ENCODE measurements at places on chromosomes 16 and 17.

GRCh38 chr17:17502741-17503565 is 6.8 kb upstream of the RASD1 start:
- no peak for DNase-seq

DNA sequence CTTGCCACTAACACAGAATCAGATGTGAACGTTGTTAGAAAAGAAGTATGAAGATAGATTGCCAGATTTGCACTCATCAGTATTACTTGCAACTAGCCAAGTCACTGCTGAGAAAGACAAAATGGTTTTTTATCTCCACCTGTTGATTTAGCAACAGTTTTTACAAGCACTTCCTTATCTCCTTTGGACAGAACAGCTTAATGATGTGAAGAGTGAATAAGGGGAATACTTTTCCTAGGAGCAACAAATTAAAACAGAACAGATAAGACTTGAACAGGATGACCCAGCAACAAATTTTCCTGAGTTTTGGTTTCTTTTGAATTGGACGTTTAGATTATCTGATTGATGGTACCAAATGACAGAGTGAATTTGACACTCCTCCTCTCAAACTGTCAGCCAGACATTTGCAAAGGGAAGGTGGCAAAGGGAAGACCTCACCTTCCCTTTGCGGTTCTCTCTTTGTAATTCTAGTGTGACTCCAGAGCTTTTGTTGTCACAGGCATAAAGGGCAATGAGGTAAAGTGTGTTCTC is 130.6 kb downstream of the NLK start:
- no peak for DNase-seq

- no peak for DNase-seq
Measured at GRCh38 chr17:38741461-38741860, 6.7 kb downstream of the PCGF2 start.

- DNase-seq = no peak
Measured at GRCh38 chr17:44752953-44753861, 5.6 kb upstream of the ADAM11 start.

- DNase-seq = no peak
Measured at GRCh38 chr17:77408284-77408683, 267.5 kb downstream of the SEC14L1 start.

DNA sequence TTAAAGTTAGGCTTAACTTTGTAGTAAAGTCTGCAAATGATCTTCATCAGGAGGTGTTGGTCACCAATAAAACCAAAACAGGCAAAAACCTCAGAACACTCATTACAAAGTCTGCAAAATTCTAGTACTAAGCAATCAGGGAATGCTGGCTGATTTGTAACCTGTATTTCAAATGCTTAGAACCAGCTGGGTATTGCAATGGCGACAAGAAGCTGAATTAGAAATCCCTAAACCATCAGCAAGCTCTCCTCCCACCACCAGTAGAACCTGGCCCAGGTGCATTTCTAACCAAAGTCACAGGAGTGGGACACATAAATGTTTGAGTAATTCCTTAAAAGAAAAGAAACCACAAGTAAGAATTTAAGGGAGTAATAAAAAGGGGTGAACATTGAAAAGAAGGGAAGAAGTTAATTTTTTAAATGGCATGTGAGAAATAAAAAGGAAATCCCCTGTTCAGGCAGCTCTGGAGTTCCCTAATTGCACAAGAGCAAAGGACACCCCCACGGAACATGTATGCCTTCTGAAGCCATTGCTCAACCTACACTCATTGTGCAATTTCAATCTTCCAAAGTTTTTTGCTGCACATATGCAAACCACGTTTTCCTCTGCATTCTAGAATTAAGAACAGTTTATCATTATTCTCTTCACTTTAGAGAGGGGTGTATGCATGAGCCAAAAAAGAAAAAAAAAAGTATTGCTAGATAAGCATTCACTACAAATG is 102.9 kb downstream of the HIC1 start:
- no peak for DNase-seq

DNA sequence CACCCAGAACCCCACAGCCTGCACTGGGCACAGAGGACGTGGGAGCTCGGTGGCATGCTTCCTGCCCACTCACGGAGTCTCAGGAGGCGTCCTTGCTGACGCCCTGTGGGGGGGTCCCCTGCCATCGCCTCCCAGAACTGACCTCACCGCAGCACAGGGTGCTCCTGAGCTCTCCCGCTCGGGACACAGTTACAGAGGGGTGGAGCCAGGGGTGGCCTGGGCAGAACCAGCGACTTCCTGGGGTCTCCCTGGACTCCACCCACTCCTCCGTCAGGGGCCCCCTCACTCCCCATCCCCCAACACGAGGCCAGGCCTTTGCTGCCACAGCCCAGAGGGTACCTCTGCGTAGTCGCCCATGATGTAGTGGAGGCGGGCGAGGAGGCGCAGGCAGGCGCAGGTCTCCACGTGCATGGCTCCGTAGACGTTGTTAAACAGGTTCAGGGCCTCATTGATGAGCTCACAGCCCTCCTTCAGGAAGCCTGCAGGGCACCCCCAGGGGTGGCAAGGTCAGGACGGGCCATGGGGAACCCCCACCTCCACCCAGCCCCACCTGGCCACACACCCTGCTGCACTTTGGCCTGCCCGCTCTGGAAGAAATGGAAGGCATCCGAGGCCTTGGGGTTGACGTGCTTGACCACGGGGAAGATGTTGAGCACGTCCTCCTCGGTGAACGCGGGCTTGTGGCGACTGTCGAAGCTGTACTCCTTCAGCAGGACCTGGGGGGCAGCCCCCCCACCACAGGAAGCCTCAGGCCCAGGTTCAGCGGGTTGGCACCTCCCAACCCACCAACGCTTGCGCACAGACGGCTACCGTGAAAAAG is 17.8 kb downstream of the CLUH start:
- no peak for DNase-seq

DNA sequence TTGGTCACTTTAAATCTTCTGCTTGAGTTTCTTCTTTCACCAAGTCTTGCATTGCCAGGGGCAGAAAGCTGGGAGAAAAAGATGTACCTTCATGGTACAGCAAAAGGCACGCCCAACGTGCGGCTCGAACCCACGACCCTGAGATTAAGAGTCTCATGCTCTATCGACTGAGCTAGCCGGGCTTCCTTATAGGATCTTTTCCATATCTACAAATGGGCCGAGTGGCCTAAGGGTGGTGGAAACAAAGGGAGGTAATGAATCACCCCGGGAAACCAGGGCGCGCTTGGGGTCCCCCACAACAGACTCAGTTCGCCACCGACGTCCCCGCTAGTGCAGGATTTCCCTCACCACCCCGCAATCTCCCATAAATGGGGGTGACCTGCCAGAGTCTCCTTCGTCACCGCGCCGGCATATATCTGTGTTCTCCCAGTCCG is 7.5 kb upstream of the OR1F1 start:
- no peak for DNase-seq

GRCh38 chr16:74862743-74863244 is 88.2 kb upstream of the FA2H start:
- DNase-seq = peak; percentile 34

DNA sequence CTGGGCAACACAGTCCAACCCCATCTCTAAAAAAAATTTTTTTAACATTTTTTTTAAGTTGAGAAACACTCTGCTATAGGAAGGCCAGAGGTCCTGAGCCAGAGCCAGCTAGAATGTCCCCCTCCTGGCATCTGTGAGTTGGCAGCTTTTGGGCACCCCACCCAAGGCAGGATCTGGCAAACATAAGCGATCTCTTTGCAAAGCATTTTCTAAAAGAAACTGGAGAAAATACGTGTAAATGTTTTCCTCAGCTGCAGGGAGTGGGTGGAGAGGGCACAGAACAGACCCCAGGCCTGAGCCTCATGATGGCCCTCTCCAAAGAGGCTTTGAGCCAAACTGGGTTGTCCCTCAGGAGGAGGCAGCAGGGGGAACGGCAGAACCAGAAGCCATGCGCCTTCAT is 11.7 kb downstream of the CAVIN1 start:
- no peak for DNase-seq

GRCh38 chr17:73875346-73875745 is 231.1 kb upstream of the SDK2 start:
- DNase-seq = no peak

GRCh38 chr16:15885560-15886001 is 2.8 kb downstream of the CEP20 start:
- no peak for DNase-seq

DNA sequence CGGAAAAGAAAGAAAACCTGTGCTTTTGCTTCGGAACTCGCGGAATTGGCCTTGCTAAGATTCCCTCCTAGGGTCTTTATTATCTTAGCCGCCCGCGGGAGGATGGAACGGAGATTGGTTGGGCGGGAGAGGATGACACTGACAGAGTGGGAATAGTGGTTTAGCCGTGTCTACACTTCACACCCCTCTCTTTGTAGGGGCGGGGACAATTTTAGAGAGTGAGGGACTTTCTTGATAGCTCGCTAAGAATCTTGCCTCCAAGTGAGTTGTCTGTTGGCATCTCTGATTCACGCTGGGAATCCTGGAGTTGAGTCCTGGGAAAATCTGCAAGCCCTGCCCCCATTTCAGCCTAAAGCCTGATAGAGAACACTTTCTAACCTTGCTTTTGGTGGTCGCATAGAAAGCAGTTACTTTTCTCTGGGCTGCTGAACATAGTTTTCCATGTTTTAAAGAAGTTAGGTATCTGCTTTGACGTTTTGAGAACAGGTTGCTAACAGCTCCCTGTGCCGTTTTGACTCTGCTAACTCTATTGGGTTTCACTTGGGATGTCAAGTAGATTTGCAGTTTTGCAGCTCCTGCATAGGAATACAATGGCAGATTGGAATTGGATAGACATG is 697 bp downstream of the NOL11 start:
- DNase-seq = no peak

- no peak for DNase-seq
Measured at GRCh38 chr17:65047941-65048340, 8.6 kb downstream of the GNA13 start.

DNA sequence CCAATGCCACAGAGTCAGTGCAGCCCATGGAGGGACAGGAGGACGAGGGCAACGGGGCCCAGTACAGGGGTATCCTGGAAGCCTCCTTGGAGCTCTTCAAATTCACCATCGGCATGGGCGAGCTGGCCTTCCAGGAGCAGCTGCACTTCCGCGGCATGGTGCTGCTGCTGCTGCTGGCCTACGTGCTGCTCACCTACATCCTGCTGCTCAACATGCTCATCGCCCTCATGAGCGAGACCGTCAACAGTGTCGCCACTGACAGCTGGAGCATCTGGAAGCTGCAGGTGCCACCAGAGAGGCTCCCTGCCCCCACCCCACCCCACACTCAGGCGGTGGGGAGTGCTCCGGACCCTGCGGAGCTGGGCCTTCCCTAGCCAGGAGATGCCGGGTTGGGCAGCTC is 16.6 kb downstream of the TRPV2 start:
- no peak for DNase-seq

GRCh38 chr17:34406226-34406625 is 43.2 kb upstream of the CCL1 start:
- no peak for DNase-seq

GRCh38 chr16:71537643-71538042 is 11.4 kb downstream of the CHST4 start:
- peak; percentile 38 for DNase-seq

GRCh38 chr17:16306211-16306610 is 47.1 kb downstream of the CENPV start:
- DNase-seq = no peak

DNA sequence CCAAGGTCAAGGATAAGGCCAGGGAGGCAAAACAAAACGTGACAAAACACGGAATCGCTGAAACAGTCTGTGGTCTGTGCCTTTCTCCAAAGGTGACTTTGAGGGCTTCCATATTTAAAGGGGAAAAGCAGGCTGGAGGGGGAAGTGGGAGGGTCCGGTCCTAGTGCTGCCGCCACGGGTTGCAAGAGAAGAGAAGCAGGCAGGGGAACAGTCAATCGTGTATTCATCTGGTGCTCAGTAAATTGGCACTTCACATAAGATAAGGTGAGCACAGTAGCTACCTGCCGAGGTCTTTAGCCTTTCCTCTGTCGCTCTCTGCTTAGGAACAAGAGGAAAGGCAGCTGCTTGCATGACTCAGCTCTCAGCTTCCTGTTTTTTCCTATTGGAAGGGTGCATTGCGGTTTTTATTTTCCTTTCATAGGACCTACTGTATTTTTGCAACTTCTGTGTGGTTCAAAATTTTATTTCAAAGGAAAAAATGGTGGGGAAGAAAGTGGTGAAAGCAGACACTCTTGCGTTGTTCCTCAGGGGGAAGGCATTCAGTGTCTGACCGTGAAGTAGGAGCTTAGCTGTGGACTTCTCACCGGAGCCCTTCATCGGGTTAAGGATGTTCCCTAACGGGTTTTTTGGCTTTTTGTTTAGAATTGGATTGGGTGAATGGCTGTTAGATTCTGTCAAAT is 7.1 kb upstream of the LGALS3BP start:
- DNase-seq = no peak

DNA sequence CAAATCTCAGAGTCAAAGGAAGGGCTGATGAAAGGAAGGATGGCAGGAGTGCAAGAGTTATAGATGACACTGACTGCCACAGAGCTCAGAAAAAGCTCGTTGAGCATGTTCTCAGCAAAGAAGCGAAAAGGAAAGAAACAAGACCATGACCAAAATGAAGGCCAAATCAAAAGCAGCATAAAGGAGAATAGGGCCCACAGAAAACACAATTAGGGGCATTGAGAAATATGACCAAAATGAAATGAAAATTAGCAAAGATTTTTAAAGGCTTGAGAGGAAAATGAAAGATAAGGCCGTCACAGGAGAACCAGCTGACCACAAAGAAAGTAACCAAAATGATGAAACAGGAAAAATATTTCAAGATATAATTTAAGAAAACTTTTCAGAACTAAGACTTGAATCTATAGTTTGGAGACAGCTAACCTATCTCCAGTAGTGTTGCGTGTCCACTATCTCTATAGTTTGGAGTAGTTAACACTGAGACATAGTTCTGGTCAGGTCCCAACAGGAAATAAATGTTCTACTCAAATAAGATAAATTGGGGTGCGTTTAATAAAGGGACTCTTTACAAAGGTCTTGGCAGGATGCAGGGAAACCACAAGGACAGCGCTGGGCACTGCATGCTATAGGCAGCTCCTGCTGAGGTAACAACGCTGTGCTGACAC is 7.9 kb downstream of the PRSS54 start:
- DNase-seq = no peak

DNA sequence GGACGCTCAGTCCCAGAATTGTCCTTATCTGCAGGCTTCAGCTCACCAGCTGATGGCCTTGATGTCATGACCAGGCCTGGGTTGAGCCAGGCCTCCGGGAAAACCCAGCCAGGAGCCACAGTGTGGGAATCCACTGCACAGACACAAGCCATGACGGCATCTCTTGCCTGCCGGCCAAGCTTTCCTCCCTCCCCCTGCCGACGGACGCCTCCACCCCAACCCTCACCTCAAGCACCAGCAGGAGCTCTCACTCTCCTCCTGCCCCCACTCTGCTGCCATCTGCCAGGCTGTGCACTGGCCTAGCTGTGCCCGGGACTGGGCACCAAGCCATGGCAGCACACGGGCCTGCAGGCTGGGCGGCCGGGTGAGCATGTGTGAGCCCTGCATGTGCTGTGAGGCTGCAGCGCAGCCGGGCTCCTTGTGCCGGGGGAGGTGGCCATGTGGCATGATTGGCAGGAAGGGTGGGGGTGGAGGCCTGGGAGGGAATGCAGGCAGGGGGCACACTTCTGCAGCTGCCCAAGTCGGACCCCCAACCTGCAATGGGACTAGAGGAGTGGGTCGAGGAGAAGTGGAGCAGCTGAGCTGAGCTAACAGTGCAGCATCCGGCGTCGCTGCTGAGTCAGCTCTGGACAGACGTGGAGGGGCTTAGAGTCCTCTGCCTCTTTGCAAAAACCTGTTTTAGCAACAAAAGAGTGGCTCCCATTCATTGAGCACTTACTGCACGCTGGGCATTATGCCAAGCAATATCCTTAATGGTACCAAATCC is 268.5 kb downstream of the CBLN1 start:
- peak; percentile 67 for DNase-seq

Data from NCI-H1092 (cell line).